ENCODE measurements at places on chromosomes 7 and 10.

GRCh38 chr10:67837541-67838314, at the start of gene DNAJC12:
DNAJC12 (minus strand) TSS chr10:67838188; CDS start chr10:67838011, 177 bp downstream.
- ATAC-seq, result peak; percentile 68

DNA sequence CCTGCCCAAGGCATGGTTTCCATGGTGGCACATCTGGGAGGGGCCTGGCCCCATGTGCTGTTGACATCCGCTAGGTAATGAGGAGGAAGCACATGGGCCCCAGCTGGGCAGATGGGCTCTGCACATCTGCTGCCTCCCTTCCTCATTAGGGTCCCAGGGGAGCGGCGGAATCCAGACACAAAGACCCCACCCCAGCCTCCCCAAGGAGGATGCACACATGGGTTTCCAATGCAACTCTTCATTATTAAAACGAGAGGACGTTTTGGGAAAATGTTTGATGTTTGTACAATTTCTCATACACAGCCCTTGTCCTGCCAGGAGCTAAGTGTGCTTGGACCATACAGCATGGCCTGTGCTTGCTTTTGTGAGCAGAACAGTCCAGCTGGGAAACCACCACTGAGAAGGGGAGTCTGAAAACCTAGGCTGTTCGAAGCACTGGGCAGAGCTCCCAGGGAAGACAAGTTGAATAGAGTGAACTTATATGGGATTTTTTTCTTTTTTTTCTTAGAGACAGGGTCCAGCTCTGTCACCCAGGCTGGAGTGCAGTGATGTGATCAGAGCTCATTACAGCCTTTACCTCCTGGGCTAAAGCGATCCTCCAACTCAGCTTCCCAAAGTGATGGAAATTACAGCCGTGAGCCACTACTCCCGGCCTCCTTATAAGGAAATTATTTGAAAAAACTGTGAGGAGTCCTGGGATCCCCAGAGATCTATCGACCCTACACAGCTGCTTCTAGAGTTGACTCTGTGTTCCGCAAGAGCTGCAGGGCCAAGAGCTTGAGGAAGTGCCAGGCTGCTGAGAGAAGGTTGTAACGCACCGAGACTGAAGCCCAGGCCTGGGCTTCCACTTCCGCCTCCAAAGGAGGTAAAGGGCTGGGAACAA, 23.4 kb downstream of the FAM107B start:
- ATAC-seq, result peak; percentile 92

DNA sequence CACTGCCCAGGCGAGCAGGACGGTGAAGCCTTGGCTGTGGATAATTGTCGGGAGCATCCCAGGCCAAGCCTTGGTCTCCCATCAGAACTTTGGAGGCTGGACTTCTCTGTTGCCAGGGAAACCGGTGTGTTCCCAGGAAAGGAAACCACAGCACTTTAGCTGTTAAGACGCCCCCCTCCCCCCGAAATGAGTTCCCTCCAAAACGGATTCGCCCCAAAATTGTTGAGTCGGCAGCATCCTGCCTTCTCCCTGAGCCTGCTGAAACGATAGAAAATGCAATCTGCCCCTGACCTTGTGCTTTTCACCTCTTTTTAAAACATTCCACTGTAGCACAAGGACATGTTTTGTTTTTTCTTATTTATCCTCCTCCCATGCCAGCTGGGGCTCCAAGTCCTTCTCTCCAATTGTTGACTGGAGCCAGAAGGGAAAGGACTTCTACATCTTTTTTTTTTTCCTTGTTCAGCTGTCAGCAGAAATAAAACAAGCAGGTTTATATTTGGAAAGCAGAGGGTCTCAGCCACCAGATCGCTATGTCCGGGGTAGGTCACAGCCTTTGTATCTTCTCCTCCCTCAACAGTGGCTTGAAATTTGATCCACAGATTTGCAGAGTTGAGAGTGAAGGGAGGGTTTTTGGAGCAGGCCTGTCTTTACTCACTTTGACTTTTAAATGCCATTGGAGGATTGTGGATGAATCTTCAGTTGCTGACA, 116.5 kb downstream of the ZMIZ1 start:
- ATAC-seq, result no peak

GRCh38 chr10:78992333-78992732, 76.4 kb upstream of the ZMIZ1 start:
- ATAC-seq, result peak; percentile 84

- ATAC-seq, result no peak
Measured at GRCh38 chr10:130188195-130189175, 52.3 kb downstream of the GLRX3 start.

DNA sequence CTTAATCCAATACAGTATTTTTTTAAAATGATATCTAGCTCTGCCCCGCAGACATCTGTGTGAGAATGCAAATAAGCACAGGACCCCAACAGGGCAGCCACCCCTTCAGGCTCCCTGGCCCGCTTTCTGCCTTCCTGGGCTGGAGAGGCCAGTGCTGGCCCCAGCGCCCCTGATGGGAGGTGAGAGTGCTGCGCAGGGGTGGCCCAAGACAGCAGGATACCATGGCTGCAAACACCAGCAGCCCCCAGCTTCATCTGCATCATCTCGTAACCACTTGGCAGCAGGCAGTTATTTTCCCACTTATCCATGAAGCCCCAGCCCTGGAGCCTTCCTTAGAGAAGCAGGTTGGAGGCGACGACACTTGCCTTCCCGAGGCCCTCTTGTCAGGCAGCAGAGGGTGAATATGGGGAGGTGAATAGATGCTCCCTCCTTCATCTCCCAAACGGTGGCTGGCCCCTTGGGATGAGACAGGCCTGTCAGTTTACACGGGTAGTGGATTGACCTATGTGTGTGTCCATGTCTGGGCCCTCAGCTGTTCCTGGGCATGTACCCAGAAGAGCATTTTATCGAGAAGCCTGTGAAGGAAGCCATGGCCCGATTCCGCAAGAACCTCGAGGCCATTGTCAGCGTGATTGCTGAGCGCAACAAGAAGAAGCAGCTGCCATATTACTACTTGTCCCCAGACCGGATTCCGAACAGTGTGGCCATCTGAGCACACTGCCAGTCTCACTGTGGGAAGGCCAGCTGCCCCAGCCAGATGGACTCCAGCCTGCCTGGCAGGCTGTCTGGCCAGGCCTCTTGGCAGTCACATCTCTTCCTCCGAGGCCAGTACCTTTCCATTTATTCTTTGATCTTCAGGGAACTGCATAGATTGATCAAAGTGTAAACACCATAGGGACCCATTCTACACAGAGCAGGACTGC, 71.2 kb downstream of the ALOX5 start:
- ATAC-seq, result no peak

DNA sequence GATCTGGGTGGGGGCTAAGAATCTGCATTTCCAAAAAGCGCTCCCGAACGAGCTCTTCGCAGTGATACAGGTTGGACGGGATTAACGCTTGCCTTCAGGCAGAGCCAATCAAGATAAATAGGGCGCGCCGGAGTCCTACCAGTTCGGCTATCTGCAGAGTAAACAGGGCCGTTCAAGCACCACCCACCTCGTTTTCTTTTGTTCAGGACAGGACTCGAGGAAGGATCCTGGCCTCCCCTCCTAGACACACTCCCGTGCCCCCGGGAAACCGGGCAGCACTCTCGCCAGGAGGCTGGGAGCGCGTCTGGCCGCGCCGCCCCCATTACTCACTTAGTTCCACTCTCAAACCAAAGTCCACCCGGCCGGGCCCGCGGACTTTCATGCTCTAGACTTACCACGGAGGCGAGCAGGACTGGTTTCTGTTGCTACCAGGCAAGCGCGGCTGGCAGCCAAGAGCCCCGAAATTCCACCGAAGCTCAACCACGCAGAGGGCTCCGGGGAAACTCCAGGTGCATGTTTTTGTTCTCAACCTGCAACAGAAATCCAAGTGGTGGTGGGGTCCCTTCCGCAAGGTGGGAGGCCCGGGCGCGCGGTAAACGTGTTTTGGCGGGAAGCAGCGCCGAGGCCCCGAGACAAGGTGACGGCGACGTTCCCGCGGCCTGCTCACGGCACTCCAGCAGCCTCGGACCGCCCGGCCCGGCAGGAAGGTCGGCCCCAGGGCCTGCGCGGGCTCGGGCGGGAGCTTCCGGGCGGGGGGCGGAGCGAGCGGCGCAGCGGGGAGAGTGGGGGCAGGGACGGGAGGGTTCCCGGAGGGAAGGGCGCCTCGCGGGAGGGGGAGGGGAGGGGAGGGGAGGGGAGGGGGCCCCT, 12.7 kb downstream of the HNRNPF start:
- ATAC-seq, result peak; percentile 87

- ATAC-seq, result peak; percentile 13
Measured at GRCh38 chr10:69742928-69743602, 58.6 kb upstream of the COL13A1 start.

DNA sequence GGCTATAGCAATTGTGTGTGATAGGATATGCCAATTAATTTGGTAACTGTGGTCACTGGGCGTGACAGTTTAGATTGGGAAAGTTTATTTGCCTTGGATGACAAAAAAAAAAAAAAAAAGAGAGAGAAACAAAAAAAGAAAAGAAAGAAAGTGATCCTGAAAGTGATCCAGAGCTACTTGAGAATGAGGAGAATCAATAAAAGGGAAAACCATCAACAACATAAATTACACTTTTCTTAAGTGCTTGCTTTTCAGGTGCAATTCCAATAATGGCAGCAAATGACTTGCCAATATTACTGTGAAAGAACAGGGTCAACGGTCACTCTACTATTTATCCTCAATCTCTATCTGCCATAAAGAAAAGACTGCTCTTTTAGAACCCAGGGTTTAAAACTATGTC, 191.8 kb upstream of the SEMA3C start:
- no peak for ATAC-seq

GRCh38 chr7:27631391-27631790, 31.3 kb downstream of the HIBADH start:
- ATAC-seq, result no peak

- no peak for ATAC-seq
Measured at GRCh38 chr7:79124331-79124730, 329.1 kb downstream of the MAGI2 start.

GRCh38 chr10:107618504-107618994, 454.0 kb upstream of the SORCS1 start:
- no peak for ATAC-seq
